ENCODE measurements at places on chromosomes 11 and 22. TPM values are rescaled to one million over a fixed set of nuclear protein-coding genes. Genes with fewer than 3 reads are reported as not detected.
A peak's percentile ranks its signal among the peaks of the same experiment; 100 is the strongest.

- no peak for DNase-seq
Measured at GRCh38 chr11:102272047-102272824, 45.0 kb upstream of the BIRC3 start.

- no peak for DNase-seq
Measured at GRCh38 chr22:19756288-19757128, 4.1 kb upstream of the TBX1 start.

- DNase-seq = no peak
Measured at GRCh38 chr22:20396639-20397038, 2.7 kb downstream of the ZNF74 start.

DNA sequence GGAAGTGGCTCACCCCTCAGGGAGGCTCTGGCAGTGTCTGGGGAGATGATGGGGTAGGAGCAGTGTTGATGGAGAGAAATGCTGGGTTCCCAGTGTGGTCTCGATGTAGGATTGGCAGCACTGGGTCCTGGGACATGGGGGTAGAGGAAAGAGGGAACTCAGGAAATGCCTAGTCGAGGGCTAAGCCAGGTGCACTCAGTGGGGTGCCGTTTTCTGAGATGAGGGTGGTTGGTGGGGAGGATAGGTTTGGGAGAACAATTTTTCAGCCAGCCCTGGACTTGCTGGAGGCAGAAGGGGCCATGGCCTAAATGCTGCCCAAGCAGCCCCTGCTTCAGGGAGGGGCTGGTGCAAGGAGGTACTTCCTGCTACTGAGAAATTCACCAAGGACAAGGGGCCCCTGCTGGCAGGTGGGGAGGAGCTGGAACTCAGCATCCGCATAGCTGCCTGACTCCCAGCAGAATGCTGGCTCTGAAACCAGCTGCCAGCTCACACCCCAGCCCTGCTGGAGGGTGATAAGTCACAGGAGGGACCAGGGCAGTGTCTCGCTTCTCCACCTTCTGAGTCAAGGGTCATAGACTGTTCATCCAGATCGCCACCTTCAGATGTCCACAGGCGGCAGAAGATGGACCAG, 6.0 kb downstream of the CCDC157 start:
- no peak for DNase-seq

DNA sequence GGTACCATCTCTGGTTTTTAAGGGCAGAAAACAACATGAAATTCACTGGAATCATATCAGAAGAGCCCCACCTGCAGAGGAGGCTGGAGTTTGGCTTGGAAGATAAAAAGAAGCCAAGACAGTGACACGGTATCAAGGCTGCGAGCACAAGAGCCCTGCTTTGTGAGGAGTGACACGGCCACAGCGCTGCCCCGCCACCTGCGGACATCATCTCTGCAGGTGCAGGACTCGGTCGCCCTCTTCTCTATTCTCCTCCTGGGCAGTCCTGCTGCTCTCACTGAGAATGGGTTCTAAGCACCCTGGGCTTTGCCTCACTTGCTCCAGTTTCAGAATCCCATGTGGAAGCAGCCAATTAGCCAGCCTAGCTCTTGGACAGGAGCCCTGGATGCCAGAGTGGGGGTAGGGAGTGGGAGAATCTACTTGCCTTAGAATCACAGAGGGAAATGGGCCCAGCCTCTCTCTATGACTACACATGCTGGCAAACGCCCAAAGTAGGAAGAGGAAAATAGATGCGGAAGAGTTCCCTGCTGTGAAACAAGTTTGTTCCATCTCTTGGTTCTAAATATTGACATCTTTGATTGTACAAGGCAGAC, 17.1 kb downstream of the APOL4 start:
- DNase-seq = no peak

DNA sequence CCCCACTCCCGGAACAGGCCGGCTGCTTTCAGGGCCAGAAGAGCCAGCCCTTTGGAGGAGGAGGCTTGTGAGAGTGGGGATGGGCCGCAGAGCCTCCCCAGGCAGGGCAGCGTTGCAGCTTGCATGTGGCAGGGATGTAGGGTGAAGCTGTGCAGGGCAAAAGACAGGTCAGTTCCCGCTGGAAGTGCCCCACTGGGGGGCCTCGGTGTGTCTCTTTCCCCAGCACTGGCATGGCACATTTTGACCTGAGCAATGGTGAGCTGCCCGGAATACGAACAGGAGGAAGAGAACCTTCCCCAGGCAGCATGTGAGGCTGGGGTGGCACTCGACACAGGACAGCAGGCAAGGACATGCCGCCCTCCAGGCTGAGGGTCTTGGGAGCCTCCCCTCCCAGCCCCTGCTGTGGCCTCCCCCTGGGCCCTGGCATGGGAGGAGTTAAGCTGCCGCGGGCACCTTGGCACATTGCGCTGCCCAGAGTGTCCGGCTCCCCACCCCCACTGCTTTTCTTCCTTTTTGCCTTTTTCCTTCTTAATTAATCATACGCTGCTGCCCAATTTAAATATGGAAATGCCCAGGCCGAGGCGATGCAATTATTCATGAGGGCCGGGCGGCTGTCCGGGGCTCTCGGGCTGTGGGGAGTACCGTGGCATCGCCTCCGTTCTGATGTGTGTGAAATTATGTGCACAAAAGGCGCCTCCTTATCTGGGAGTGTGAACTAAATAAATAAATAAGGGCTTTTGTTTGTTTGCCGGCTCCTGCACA, 76.0 kb upstream of the WNT7B start:
- DNase-seq = peak; percentile 80

The TBX1 gene
- 5.6 TPM for total RNA-seq

DNA sequence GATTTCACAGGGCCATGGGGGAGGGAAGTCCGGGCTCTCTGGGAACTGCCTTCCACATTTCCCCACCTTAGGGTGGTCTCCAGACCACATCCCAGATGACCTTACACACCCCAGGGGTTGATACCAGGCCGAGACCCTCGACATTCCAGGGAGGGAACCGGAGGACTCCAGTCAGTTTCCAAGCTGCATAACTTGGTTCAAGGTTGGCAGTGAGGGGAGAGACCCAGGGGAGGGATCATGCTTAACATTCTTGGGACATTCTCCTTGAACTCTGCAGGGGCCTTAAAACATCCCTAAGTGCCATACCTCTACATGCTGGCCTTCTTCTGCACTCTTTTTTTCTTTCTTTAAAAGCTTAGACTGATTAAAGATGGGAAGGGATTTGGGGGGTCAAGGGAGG, 251.0 kb downstream of the ST3GAL4 start:
- peak; percentile 44 for DNase-seq

The KCTD14 gene
- 2.0 TPM for total RNA-seq

DNA sequence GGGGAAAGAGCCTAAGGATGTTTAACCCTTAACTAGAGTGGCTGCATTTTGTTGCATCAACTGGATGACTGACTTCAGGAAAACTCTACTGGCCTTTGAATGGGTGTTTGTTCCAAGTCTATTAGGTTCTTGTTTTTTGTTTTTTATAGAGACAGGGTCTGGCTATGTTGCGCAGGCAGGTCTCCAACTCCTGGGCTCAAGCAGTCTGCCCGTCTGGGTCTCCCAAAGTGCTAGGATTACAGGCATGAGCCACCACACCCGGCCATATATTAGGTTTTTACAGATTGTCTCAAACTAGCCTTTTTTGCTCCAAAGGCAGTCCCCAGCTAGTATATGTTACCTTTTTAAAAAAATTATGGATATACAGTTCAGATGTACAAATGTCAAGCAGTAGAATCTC, 1.1 kb downstream of the SMARCB1 start:
- DNase-seq = no peak

GRCh38 chr11:94151903-94152677, 23.4 kb downstream of the PANX1 start:
- no peak for DNase-seq

DNA sequence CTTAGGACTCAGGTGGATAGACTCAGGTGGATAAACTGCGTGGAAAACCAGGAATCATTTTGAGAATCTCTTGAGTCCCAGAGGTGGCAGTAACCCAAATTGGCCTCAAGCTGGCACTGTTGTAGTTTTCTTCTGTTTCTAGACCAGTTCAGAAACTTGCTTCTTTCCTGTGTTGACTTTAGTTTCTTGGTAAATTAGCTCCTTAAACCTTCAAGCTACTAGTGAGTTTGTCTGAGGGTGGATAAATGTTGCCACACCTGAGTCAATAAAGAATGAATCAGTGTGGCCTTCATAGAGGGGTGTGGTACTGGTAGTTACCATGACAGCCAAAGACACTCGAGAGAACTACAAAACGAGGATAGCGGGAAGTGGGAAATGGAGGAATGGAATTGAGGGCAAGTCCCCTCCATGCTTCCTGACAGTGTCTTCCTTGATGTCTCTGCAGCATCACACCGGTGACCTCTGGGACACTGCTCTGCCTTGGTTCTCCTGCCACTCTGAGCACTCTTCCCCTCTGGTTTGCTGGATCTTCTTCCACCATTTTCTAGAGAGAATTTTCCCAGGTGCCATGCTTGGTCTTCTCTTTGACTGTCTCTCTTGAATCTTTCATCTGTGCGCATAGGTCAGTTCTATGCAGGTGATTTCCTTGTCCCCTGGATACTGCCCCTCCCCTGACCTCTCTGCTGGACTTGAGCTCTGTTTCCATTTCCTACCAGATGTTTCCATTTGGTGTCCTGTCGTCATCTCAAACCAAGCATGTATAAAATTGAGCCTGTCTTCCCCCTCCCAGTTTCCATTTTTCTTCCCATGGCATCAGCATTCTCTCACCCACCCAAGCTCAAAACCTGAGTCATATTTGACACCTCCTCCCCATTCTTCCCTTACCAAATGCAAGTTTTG, 7.2 kb downstream of the POLD4 start:
- no peak for DNase-seq

The SREBF2 gene
- 86.3 TPM for total RNA-seq

The SAA4 gene
- total RNA-seq = not detected

- DNase-seq = no peak
Measured at GRCh38 chr11:8386134-8386864, 122.6 kb upstream of the LMO1 start.

GRCh38 chr11:18706330-18707243, 8.0 kb downstream of the TMEM86A start:
- DNase-seq = peak; percentile 84

The APOL5 gene
- total RNA-seq = not detected

- DNase-seq = no peak
Measured at GRCh38 chr11:129937592-129938238, 42.3 kb upstream of the NFRKB start.

The PKNOX2 gene
- 7.7 TPM for total RNA-seq

The GRM5 gene
- 3.4 TPM for total RNA-seq

The THRSP gene
- 2.7 TPM for total RNA-seq

DNA sequence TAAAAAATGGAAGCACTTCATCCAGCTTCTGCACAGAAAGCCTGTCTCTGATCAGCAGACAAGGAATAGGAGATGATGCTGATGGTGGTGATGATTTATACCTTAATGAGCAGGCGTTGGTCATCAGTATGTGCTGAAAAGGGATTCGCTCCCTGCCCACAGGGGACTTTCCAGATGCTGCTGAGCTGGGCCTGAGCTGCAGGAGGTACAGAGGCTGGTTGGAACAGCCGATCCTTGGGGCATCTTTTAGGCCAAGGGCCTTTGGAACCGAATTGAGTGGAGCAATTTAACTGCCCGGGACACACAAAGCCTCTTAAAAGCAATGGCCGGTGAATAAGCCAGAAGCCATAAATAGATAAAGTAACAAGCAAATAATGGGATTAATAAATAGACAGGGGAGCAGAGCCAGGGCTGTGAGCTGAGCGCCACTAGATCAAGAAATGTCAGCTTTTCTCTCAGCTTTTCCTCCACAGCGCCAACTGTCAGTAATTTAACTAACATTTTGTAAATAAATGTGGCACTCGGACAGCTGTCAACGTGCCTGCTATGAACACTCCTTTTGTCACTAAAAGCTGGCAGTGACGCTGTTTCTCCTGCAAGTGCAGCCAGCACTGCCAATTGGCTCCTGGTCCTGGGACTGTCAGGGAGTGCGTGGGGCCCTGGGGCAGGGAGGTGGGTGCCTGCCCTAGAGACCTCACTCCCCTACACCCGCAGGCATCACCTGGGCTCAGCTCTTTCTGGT, 562.3 kb downstream of the NTM start:
- DNase-seq = no peak

DNA sequence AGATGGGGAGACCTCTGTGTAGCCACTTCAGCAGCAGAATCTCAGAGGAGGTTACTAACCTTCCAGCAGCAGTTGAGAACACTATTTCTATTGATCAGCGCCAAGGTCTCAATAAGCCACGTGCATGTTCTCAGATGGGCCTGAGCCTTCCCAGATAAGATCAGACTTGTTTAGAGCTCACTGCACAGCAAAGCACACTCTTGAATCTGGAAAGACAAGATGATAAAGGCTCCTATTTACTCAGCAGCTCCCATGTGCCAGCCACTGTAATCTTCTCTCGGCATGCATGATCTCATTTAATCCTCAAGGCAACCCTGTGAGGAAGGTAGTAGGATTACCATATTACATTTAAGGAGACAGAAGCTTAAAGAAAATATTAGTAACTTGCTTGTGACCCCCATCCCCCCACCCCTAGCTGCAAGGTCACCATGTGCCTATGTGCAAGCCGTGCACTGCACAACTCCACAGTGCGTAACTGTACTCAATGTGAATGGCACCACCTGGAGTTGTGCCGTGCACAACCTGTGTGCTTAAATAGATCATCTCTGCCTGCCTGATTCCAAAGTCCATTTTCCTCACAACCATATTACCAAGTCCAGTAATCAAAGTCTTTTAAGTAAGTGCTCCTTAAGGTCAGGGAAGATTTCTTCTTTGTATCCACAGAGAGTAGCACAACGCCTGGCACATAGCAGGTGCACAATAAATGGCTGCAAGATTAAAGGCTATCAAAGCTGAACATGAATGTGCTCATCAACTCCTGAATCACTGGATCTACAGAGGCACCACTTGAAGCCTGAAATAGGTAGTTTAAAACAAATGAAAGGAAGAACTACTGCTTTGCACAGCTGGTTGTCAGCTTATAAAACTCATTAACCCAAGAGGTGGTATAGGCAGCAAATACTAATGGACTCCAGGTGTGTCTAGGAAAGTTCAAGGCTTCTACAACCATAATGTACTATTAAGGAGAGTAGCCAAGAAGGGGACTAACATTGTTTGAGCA, 293.8 kb downstream of the BUD13 start:
- DNase-seq = no peak

DNA sequence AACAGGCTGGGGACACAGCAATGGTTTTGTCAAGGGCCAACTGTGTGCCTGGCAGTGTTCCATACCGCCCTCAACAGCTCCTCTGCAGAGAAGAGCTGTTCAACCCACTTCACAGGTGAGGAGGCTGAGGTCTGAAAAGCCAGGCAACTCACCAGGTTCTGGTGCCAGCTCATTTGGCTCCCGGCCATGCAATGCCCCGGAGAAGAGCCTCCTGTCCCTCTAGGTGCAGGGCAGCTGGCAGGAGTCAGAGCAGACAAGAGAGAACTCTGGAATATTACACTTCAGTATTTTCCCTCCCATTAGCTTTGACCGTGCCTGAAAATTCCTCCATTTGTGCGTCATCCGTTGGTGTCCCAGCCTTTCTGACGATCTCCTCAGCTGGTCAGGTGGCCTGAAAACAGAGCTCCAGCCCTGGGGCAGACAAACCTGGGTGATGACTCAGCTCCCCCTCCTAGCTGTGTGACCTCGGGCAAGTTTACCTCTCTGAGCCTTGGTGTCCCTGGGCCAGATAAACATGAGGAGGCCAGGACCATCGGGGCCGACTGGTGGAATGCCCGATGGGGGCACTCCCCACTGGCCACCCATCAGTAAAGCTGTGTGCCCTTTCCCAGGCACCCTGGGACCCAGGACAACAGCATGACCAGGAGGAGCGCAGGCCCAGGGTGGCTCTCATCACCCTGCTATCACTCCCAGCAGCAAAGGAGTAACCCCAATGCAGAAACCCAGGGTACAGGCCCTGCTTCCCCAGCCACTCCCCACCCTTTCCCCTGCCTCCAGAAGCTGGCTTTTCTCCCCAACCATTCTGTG, 9.6 kb upstream of the C1QTNF6 start:
- peak; percentile 77 for DNase-seq

GRCh38 chr22:46641811-46642266, 21.7 kb downstream of the GRAMD4 start:
- DNase-seq = no peak
